ENCODE measurements at places on chromosomes 7 and 10. TPM values are rescaled to one million over a fixed set of nuclear protein-coding genes. Genes with fewer than 3 reads are reported as not detected.

The TMEM176A gene
- total RNA-seq = 13.7 TPM

The HTR5A gene
- total RNA-seq = not detected

The CFTR gene
- total RNA-seq = 0.06 TPM

The IKZF1 gene
- total RNA-seq = 2.0 TPM

The UCN3 gene
- not detected for total RNA-seq

The MYPN gene
- total RNA-seq = 216 TPM

The SPDYE8 gene
- not detected for total RNA-seq

The EN2 gene
- total RNA-seq = 0.73 TPM

The OPN1SW gene
- not detected for total RNA-seq

GRCh38 chr7:106287786-106288185, 3.0 kb upstream of the NAMPT start:
- no peak for DNase-seq
- H3K36me3 ChIP-seq = no peaks in the 10 kb centered on the region
- H3K4me3 ChIP-seq = no peak overlapping the region
- peaks cover 5% of the 10 kb centered on the region for H3K4me1 ChIP-seq
- H3K27me3 ChIP-seq = peaks cover 7% of the 10 kb centered on the region
- H3K27ac ChIP-seq = no peak overlapping the region

DNA sequence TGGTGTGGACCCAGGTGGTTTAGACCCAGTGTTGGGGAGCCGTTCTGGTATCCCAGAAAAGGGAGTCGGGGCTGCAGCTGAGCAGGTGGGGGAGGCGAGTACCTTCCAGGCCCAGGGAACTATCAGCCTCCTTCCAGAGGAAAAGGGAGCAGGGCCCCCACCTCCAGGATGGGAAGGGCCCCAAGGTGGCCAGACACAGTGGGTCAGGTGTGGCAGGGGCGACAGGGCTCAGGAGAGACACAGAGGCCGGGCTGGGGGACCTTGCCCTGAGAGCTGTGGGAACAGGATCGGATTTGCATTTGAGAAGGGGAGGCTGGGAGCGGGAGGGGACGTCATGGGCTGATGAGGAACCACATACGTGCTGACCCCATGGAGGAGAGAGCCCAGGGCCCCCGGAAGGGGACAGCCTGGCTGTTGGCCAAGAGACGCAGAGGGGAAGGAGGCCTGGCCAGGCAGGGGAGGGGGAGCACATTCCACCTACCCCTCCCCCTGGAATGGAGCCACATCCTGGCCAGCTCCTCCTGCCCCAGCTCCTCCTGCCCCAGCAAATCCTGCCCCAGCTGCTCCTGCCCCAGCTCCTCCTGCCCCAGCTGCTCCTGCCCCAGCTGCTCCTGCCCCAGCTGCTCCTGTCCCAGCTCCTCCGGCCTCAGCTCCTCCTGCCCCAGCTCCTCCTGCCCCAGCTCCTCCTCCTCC, 9.7 kb upstream of the TTYH3 start:
- H3K36me3 ChIP-seq = no peaks in the 10 kb centered on the region
- H3K27me3 ChIP-seq = no peaks in the 10 kb centered on the region
- H3K4me3 ChIP-seq = no peak overlapping the region
- peaks cover 12% of the 10 kb centered on the region for H3K4me1 ChIP-seq
- no peak for DNase-seq
- no peak overlapping the region for H3K27ac ChIP-seq

DNA sequence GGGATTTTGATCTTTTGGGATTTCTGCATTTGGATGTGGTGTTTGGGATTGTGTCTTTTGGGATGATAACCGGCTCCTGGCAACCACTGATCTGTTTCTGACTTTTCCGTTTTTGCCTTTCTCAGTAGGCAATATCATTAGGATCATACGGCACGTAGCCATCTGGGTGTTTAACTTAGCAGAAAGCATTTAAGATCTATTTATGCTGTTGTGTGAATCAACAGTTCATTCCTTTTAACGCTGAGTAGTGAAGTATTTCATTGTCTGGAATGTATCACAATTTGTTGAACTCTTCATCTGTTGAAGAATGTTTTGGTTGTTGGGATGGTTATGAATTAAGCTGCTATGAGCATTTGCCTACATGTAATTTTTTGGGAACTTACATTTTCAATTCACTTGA, 459.6 kb downstream of the SDK1 start:
- no peaks in the 10 kb centered on the region for H3K4me1 ChIP-seq
- H3K36me3 ChIP-seq = no peaks in the 10 kb centered on the region
- no peak overlapping the region for H3K27ac ChIP-seq
- no peaks in the 10 kb centered on the region for H3K27me3 ChIP-seq
- no peak overlapping the region for H3K4me3 ChIP-seq
- no peak for DNase-seq

DNA sequence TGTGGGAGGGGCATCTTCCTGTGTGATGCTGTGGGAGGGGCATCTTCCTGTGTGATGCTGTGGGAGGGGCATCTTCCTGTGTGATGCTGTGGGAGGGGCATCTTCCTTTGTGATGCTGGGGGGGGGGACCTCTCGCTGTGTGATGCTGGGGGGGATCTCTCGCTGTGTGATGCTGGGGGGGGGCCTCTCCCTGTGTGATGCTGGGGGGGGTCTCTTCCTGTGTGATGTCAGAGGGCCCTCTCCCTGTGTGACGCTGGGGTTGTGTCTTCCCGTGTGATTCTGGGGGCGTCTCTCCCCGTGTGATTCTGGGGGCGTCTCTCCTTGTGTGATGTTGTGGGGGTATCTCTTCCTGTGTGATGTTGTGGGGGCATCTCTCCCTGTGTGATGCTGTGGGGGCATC, 27.9 kb upstream of the DPYSL4 start:
- H3K4me3 ChIP-seq = no peak overlapping the region
- no peaks in the 10 kb centered on the region for H3K27me3 ChIP-seq
- peaks cover 5% of the 10 kb centered on the region for H3K36me3 ChIP-seq
- H3K4me1 ChIP-seq = peaks cover 20% of the 10 kb centered on the region

GRCh38 chr10:100781145-100781665, 35.8 kb downstream of the PAX2 start:
- no peak for DNase-seq
- H3K36me3 ChIP-seq = no peaks in the 10 kb centered on the region
- peaks cover 4% of the 10 kb centered on the region for H3K27me3 ChIP-seq
- H3K4me1 ChIP-seq = no peaks in the 10 kb centered on the region
- no peak overlapping the region for H3K4me3 ChIP-seq
- no peak overlapping the region for H3K27ac ChIP-seq

DNA sequence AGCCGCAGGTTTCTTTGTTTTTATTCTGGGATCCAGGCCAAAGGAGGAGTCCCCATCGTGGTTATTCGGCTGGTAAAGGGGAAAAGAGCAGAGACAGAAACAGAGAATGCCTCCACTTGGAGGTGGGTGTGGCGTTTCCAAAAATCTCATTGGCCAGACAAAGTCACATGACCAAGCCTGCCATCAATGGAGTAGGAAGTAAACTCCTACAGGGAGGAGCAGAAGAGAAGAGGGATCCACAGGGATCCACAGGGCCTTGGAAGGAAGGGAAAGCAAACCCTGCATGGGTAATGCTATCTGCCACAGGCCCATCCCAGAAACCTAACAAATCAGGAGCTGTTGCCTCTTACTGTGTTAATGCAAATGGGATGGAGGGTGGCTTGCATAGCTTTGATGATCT, 425.7 kb upstream of the GALNT17 start:
- H3K4me3 ChIP-seq = no peak overlapping the region
- H3K4me1 ChIP-seq = peaks cover 40% of the 10 kb centered on the region
- no peaks in the 10 kb centered on the region for H3K36me3 ChIP-seq
- DNase-seq = no peak

GRCh38 chr10:43094085-43094484, 17.2 kb downstream of the RET start:
- no peak for DNase-seq
- no peaks in the 10 kb centered on the region for H3K36me3 ChIP-seq
- H3K27me3 ChIP-seq = peaks cover 5% of the 10 kb centered on the region
- H3K4me3 ChIP-seq = no peak overlapping the region

GRCh38 chr10:89373916-89374711, 3.7 kb upstream of the IFIT1B start:
- no peaks in the 10 kb centered on the region for H3K27me3 ChIP-seq
- H3K4me1 ChIP-seq = peaks cover 20% of the 10 kb centered on the region
- no peaks in the 10 kb centered on the region for H3K36me3 ChIP-seq
- DNase-seq = peak; percentile 86

DNA sequence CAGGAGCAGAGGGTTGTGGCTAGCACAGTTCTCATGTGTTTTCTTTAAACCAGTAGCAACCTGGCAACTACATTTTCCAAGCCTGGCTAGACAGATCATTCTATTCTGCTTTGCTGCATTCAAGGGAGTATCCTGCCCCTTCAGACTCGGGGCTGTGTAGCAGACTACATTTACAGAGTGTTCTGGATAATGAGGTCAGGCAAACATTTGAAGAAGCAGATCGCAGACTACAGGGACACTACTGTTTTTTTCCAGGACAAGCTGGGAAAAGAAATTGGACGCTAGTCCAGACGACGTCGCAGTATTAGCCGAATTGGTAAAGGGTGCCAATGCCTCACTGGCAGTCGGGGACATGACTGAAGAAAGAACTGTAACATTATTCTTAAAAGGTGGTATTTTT, 61.0 kb upstream of the PAPSS2 start:
- H3K27me3 ChIP-seq = no peaks in the 10 kb centered on the region
- no peak for DNase-seq
- no peak overlapping the region for H3K27ac ChIP-seq
- no peak overlapping the region for H3K4me3 ChIP-seq

DNA sequence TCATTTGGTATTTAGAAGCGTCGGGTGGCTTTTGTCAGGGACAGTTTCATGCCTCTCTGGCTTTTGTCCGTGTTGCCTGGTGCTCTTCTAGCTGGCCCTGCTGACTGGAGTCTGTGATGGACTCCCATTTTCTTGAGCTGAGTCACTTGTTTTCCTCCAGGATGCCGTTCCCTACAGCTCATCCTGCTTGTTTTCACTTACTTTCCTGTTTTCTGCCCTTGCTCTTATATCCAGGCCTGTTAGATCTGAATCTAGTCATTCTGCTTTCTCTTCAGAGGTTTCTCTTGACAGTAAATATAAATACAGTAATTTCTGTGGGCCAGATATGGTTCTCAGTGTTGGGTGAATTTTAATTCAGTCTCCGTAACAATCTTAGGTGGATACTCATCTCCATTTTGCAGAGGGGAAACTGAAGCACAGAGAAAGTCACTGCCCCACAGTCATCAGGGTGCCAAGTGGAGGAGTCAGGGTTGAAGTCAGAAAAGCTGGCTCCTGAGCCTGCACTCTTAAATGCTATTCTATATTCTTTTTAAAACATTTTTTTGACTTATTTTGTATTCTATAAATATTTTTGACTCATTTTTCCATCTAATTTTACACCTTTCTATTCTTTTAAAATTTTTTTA, 85.4 kb downstream of the CCNY start:
- peaks cover 72% of the 10 kb centered on the region for H3K4me1 ChIP-seq
- H3K36me3 ChIP-seq = no peaks in the 10 kb centered on the region
- H3K27me3 ChIP-seq = no peaks in the 10 kb centered on the region
- H3K4me3 ChIP-seq = peak overlapping the region; percentile 13
- no peak for DNase-seq
- H3K27ac ChIP-seq = peak overlapping the region; percentile 81

DNA sequence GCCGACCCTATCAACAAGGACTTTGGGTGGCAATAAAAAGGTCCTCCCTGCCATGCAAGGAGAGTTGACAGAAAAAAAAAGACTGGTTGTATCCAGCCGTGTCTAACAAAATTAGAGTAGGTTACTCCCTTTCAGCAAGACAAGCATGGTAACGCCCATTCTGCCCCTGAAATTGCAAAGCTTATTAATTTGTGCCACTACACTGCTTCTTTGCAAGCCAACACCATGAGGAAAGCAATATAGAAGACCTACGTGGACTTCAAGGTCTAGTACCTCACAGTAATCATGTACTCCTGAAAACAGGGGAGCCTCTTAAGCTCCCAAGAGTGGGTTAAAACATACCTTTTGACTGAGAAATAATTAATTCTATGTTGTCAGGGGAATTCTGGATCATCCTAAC, 90.3 kb downstream of the FRMPD2 start:
- no peak overlapping the region for H3K4me3 ChIP-seq
- no peak overlapping the region for H3K27ac ChIP-seq
- no peak for DNase-seq
- no peaks in the 10 kb centered on the region for H3K4me1 ChIP-seq
- H3K27me3 ChIP-seq = no peaks in the 10 kb centered on the region

DNA sequence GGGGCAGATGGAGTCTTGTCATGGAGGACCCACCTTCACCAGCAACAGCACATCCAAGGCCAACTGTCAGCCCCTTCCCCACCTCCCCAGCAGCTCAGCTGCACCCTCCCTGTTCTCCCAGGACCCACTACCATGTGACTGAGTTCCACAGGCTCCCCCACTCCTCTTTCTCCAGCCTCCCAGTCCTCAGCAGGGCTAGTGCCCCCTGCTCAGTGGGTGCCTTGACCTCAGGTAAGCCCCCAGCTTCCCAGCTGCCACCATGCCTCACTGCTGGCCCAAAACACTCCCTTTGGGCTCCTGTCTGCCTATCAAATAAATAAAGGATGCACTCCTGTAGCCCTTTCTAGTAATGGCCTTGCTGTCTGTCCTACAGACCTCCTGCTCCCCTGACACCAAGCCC, 174.4 kb downstream of the SLIT1 start:
- H3K36me3 ChIP-seq = no peaks in the 10 kb centered on the region
- no peak overlapping the region for H3K4me3 ChIP-seq
- H3K4me1 ChIP-seq = peaks cover 6% of the 10 kb centered on the region
- H3K27me3 ChIP-seq = no peaks in the 10 kb centered on the region
- DNase-seq = no peak

DNA sequence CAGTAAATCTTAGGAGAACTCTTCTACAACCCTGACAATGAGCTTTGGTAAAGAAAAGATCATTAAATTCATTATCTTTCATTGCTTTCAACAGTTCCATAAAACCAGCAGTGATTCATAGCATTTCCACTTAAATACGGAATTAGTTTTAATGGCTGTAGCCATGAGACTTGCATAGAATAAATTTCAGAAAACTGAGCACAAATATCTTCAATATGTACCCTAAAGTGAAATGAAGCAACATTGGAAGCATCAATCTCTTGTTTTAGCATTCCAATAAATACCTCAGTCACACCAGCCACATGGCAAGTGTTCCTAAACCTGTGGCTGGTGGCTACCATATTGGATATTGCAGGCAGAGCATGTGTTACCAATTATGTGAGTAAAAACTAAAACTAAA, 3.6 kb upstream of the RARRES2 start:
- H3K27ac ChIP-seq = no peak overlapping the region
- no peak overlapping the region for H3K4me3 ChIP-seq
- no peaks in the 10 kb centered on the region for H3K36me3 ChIP-seq
- H3K4me1 ChIP-seq = peaks cover 4% of the 10 kb centered on the region
- DNase-seq = no peak

DNA sequence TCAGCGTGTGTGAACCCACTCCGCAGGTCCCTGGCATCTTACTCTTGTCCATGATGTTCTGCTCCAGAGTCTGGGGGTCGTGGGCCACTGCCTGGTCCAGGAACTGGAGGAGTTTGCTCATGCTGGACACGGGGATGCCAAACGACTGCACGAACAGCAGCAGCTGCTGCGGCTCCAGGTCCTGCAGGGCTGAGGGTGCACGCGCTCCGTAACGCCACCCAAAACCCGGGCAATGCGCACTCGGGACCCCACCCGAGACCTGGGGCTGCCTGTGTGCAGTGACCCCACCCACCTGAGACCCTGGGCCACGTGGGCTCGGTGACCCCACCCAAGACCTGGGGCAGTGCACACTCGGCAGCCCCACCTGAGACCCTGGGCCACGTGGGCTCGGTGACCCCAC, 22.0 kb upstream of the MICALL2 start:
- H3K4me3 ChIP-seq = no peak overlapping the region
- no peak overlapping the region for H3K27ac ChIP-seq
- DNase-seq = no peak
- no peaks in the 10 kb centered on the region for H3K4me1 ChIP-seq
